ENCODE measurements at places on chromosomes 6 and 20.

DNA sequence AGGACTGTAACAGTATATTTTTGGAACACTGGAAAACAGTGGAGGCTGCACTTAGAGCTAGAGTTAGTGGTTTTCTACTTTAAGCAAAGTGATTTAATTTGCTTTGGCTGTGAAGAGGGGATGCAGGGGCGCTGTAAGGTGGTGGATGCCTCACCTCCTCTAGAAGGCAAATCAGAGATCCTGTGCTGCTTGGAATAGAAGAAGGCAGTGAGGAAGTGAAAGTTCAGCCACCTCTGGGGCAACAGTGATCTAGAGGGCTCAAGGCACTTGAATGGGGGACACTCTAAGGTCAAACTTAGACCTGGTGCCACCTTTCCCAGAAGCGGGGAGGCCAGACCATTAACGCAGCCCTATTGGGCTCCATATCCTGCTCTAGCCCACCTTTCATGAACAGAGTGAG lies 19.0 kb upstream of the SNRPB2 start:
- DNase-seq: no peak

DNA sequence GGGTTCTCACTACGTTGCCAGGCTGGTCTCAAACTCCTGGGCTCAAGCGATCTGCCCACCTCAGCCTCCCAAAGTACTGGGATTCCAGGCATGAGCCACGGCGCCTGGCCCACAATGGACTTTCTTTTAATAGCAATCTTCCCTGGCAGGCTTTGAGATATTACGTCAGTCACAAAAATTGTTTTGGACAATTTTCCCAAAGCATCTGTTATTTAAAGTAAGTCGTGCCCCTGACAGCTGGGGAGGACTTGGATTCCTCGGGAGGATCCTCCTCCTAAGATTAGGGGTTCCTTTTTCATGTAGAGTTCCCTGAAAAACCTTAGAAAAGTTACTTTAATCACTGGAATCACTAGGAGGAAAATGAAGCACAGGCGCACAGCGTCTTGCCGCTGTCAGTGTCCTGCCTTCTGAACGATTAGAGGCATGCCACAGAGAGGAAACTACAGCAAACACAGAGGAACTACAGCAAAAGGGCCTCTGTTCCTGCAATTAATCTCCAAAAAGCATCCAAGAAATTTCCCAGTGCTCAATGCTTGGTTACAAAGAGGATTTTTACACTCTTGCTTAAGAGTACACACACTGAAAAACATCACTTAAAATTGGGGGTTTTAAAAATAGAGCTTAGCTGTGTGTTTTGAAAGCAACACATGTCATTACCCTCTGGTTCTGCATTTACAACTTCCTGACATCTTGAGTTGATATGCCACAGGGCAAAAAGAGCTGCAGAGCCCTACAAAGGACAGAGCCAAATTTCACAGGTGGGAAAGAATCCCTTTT lies 4.5 kb downstream of the ACSS1 start:
- peak; percentile 84 for DNase-seq

DNA sequence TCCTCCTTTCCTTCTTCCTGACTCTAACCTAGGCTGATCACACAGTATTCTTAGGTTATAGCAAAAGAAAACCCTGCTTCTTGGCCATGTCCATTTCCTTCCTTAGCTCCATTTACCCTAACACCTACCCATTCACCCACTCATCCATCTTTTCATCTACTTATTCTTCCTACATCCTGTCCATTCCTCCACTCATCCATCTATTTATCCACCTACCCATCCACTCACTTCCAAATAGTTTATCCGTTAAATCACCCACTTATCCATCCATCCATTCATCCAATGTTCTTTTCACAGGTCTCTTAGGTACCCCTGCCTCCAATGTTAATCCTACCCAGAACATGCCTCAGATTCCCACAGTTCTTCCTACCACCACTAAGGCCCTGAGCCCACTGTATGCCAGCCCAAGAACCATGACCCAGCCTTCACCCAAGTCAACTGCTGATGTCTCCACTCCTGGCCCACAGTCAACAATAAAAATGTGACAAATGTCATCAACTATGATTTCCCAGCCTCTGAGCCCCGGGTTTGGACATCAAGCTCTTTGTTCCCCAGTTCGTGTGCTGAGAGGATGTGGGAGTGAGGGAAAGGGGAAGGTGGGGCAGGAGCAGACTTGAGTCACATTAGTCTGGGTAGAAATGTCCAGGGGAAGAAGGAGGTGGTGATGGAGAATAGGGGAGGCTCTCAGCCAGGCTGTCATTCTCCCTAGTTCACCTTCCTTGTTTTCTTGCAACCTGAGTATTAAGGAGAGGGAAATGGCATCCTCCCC lies 24.4 kb downstream of the TREML4 start:
- DNase-seq: no peak

- DNase-seq: no peak
Observed at GRCh38 chr20:6492271-6493055, 275.0 kb upstream of the BMP2 start.

GRCh38 chr6:109347779-109348178 lies 34.5 kb downstream of the CD164 start:
- no peak for DNase-seq
